ENCODE measurements at places on chromosomes 1 and 21.
A peak's percentile ranks its signal among the peaks of the same experiment; 100 is the strongest.

DNA sequence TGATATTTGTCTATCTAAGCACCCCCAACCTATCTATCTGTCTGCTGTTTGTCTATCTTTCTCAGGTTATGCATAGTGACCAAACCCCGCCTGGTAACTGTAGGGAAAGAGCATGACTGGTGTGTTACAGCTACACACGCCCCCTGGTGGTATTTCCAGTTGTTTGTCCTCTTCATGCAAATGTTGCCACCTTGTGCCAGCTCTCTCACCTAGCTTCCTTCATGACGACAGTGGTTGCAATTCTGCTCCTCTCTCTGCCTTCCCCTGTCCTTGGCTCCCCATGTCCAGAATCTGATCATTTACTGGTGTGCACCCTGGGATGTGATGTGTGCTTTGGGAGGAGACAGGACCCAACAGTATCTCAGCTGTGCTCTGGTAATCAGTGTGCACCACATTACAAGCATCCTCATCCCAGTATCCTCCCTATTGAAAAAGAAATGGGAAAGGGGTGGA is 8.1 kb upstream of the INKA2 start:
- DNase-seq = peak; percentile 87

- peak; percentile 37 for DNase-seq
These were observed 2.5 kb downstream of the RGS4 start for GRCh38 chr1:163071405-163072255.

GRCh38 chr1:171883849-171884248 is 42.6 kb downstream of the DNM3 start:
- DNase-seq = no peak

DNA sequence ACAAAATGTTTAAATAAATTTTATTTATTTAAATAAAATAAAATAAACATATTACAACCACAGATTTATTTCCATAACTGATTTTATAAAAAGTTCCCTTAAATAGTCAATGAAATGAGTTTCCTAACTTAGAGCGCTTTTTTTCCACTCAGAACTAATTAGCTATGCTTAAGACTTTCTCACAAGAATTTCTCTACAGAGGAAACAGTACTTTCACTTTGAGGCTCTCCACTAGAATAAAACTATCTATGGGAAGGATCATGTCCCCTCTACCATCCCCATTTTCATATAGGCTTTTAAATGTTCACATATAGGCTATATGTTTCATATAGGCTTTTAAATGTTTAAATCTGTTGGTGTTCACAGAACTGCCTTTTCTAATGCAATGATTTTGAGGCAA is 40.0 kb upstream of the DPH5 start:
- DNase-seq = no peak

DNA sequence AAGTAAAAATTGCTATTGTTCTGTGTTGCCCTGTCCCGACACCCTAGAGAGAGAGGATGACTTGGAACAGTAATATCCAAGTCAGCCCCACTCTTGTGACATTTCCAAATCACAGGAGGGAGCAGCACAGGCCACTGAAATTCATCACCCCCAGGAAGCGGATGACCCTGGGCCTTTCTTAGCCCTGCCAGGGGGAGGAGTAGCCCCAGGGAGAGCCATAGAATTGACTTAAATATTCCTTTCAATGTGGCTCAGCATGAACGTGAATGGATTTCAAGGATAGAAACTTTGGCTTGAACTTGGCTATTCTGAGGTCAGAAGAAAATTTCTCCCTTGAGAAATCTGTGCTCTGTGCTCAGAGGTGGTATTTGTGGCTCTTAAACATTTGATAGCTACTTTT is 80.6 kb downstream of the CENPF start:
- DNase-seq = no peak

- DNase-seq = no peak
These were observed 57.7 kb downstream of the ZNF697 start for GRCh38 chr1:119590393-119590792.

DNA sequence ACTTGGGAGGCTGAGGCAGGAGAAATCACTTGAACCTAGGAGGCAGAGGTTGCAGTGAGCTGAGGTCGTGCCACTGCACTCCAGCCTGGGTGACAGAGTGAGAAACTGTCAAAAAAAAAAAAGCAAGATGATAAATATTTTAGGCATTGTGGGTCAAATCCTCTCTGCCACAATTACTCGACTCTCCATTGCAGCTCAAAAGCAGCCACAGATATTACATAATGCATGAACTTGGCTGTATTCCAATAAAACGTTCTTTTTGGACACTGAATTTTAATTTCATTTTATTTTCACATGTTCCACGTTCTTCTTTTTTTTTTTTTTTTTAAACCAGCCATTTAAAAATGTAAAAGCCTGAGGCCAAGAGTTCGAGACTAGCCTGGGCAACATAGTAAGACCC is 69.4 kb downstream of the TCP10L start:
- no peak for DNase-seq

DNA sequence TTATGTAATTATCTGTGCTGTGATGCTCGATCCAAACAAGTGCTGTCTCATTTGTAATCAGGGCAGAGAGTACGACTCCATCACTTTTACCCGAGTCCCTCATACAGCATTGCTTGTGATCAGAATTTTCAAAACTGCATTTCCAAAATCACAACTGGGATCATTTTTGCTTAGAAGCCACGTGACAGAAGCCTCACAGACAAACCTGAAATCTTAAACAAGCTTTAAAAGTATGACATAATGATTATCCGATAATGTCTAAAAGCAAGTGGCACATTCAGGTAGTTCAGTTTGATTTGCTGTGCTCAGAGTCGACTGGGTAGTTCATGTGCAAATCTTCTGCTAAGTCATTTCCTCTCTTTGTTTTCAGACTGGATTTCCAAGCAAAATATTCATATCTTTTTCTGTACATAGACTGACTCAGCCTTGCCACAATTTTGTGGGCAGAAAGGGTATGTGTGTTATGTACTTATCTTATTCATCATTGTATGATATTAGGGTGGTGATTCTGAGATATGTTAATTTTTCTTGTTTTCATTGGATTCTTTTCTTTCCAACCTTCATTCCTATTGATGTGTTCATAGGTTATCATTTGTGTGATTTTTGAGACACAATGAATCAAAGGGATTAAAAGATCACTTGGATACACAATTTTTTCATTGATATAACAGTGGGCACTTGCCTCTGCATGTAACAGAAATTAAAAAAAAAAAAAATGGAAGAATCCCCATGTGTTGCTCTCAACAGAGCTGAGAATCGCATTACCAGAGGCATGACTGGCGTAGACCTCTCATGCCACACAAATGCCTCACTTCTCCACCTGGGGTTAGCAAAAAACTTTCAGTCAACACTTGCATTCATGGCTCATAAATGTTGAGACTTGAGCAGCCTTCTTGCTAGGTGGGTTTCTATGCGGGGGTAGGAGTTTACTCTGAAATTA is 355.7 kb downstream of the LTN1 start:
- no peak for DNase-seq

DNA sequence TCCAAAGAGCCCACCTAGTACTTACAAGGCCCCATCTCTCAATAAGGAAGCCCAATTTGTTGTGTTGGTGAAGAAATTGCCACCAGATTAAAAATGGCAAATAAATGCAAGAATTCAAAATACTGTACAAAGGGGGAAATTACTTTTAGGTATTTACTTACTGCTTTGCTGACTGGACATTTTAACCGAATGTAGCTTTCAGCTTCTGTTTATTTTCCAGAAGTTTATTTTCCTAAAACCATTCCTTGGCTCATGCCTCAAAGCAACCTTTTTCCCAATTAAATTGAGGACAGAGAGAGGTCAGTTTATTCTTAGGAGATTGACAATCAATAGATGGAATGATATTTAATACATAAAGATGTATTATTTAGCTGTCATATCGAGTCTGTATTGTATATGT is 47.6 kb upstream of the H6PD start:
- DNase-seq = no peak

DNA sequence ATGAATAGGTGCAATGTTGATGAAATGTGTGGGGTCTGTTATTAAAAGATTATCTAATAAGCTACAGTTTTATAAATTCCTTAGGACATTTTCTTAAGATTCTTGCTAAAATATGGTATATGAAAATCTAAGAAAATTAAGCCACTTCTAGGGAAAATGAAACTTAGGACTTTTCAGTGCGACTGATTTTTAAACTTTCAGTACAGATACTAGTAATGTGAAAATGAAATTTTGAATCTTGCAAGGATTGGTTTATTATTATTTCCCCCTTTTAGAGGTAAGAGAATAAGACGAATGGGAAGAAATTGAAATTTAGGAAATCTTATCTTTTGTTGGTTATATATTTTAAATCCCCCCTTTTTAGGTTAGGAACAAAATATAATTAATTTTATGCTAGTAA is 16.4 kb downstream of the CAPZA1 start:
- DNase-seq = no peak

DNA sequence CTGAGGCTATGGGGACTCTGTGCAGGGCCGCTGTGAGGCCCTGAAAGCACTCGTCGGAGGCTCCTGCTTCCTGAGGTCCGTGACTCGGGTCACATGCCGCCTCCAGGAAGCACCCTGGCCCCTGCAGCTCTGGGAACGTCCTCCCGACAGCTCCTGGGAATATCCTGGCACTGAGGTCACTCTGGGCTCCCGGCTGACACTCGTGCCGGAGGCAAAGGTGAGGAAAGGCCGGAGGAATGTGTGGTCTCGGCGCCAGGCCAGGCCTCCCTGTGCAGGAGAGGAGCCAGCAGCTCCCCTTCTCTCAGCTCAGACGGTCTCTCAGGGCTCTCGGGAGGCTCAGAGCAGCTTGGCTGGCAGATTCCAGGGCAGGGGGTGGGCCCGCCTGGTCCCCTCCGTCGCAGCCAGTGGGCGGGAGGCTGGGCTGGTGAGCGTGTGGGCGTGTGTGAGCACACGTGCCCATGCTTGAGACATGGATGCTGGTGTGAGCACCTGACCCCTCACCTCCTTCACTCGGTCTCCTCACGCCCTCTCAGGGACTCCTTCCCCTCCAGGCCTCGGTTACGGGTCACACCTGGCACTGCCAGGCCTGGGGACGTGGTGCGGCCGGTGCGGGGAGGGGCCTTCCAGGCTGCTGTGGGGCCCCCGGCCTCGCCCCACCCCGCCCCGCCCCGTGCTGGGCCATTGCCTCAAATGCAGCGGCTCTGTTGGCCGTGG is 5.5 kb upstream of the RNF223 start:
- peak; percentile 8 for DNase-seq

DNA sequence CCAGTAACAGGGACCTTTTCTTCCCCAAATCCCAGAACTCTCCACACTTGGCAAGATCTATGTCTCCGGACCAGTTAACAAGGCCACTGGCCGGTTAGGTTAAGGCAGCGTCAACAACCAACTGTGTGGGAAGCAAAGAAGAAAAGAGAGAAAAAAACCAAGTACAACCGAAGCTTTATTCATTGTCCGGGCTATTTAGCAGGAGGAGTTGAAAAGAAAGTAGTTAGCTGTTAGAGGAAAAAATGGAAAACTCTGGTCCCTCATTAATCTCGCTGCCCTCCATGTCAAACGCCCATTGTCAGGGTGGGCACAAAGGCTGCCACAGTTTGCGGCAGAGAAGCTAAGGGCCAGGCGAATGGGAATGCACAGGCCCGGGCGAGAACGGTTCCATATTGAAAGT is 49.3 kb upstream of the GRIK3 start:
- DNase-seq = no peak

DNA sequence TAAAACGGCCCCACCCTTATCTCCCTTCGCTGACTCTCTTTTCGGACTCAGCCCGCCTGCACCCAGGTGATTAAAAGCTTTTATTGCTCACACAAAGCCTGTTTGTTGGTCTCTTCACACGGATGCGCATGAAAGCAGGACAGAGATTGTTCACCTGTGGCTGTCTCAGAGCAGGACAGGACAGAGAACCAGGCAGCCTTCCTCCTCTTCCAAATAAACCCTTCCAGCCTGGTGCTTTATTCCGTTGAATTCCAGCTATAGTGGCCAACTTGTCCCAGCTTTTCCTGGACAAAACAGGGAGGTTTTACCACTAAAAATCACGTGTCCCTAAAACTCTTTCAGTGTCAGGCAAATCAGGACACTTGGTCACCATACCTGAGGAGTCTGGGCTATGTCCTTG is 9.5 kb upstream of the DMRTB1 start:
- no peak for DNase-seq

DNA sequence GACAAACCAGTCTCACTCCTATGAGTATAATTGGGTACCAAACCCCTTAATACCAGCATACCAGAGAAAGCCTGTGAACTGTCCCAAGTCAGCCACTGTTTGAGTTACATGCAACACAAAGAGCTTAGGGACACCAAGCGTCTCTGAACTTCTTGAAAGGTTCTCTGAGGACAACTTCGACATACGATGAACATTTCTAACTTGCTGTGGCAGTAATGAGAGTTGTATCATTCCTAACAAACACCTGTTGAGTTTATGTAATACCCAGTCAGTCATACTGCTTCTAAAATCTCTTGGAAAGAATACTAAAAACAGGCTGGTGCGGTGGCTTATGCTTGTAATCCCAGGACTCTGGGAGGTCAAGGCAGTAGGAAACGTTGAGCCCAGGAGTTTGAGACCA is 18.4 kb downstream of the CCT8 start:
- no peak for DNase-seq

DNA sequence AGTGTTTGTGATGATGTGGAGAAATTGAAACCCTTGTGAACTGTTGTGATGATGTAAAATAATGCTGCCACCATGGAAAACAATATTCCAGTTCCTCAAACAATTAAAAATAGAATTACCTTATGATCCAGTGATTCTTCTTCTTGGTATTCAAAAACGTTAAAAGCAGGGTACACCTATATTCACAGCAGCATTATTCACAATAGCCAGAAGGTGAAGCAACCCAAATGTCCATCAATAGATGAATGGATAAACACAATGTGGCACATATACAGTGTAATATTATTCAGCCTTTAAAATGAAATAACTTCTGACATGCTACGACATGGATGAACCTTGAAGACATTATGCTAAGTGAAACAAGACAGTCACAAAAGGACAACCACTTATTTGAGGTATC is 59.2 kb downstream of the LYPLAL1 start:
- no peak for DNase-seq

GRCh38 chr1:153848805-153849204 is 73.6 kb downstream of the SLC27A3 start:
- no peak for DNase-seq

DNA sequence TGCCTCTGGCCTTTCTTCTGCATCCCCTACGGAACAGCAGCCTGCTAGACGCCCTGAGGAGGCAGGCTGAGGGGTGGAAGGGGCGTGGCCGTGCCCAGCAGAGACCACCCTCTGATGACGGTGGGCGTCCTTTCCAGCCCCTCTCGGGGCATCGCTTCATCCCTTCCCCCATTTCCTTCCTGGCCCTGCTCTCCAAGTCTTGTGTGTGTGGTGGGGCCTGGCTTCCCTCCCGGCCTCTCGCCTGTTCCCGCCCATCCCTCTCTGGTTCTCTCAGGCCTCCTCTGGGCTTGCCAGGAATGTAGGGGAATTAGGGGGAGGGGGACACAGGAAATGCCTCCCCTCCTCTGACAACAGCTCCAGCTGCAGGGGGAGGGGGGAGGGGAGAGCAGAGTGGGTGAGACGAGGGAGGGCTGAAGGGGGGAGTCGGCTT is 51.1 kb downstream of the SKI start:
- no peak for DNase-seq

DNA sequence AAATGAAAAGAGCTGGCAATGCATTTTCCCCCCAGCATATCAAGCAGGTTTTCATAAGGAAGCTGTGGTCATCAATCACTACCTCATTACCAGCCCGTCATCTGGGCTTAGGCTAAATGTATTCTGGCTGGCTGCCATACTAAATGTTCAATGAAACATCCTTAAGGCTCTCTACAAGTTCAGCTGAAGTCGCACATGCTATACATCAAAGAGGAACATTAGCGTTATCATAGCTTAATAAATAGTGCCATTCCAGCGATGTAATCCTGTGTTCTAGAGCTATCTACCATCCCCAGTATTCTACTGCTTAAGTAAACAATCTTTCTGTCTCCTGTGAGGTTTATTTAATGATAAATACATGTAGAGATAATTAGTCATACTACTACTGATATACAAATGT is 288.8 kb downstream of the DPYD start:
- DNase-seq = no peak
